ENCODE measurements at places on chromosomes 2 and 18.

DNA sequence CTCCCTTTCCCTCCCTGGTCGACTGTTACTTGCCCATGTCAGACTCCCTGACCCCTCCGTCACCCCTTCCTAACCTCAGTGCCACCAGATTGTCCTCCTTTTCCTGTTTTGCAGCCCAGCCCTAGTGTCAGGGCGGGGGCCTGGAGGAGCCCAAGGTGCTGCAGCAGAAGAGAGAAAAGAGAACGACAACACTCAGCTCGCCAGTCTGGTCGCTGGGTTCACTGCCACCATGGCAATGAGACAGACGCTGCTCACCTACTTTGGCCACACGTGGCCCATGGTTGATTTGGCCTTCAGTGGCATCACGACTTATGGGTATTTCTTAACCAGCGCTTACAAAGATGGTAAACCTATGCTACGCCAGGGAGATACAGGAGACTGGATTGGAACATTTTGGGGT lies 108.4 kb upstream of the RMDN2 start:
- no peak for DNase-seq

DNA sequence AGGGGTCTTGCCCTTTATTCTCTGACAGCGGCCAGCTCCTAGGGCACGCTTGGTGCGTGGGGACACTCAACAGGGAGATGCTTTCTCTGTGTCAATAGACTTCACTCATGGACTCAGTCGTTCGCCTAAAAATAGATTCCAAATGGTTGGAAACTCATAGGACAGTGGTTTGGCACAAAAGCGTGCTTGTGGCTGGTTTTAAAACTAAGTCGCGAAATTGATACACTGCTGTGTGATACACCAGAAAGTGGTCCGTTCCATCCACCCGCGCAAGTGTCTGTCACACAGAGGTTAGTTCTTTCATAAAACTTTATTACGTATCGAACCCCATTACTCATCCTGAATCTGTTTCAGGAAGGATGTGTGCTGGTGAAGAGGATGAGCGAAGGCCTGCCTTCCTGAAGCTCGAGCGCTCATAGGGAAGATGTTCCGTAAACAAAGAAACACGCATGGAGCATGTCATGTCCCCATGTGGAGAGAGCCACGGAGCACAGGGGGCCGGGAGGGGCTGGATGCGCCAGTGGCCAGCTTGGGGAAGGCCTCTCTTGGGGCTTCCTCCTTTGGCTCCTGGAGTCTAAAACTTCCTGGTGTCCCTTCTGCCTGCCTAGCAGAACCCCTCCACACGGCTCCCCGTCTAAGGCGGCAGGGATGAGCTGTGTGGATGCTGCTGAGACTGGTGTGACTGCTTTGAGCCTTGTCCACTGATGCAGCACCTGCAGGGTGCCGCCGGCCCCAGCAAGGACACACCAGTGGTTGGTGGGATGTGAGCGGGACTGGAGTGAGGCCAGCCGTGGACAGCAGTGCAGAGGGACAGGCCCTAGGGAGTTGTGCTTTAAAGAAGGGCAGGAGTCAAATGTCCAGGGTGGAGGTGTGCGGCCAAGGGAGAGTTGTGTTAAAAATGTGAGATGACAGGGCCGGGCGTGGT lies 207.2 kb downstream of the GBX2 start:
- DNase-seq = no peak

- DNase-seq = no peak
Measured at GRCh38 chr18:79738581-79739439, 58.9 kb upstream of the KCNG2 start.

- no peak for DNase-seq
Measured at GRCh38 chr2:9657731-9658130, 26.9 kb upstream of the YWHAQ start.

GRCh38 chr18:6055711-6056110 lies 160.4 kb upstream of the TMEM200C start:
- DNase-seq = no peak

- DNase-seq = no peak
Measured at GRCh38 chr18:1848716-1849115, 722.6 kb downstream of the METTL4 start.

DNA sequence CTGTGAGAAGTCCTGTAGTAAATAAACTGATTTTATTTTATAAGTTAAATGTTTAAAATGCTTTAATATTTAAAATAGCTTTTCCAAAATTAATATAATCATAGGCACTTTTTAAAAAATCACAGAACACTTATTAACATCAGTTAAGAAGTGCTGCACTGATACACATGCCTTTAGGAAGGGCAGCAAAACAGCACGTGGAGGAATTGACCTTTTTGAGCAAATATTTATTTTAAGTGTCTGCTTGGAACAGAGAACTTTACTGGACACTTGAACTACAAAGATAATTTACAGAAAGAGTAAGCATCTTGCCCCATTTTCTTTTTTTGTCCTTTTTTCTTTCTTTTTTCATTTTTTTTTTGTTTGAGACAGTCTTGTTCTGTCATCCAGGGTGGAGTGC lies 87.7 kb upstream of the NARS1 start:
- DNase-seq = no peak

DNA sequence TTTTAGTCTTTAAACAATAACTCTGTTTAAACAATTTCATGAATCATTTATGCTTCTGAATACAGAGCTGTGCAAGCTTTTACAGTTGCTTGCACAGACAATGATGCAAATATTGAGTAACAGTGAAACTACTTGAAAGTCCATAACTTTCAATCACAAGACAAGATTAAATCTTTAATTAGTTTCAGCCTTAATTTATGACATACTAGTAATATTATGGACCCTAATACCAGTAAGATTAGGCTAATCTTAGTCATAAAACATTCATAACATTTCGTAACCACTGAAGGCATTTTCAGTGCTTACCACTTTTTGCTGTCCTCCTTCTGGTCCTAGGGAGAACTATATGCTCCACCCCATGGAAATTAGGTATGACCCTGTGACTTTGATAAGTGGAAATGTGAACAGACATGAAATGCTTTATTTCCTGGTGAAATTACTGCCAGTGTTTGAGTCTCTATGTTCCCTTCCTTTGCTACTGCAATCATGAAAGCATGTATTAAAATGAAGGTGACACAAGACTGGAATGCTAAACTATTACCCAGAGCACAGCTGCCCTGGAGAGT lies 1.8 kb upstream of the COBLL1 start:
- DNase-seq = no peak

GRCh38 chr2:35033748-35034147 lies 1321.8 kb upstream of the CRIM1 start:
- no peak for DNase-seq

DNA sequence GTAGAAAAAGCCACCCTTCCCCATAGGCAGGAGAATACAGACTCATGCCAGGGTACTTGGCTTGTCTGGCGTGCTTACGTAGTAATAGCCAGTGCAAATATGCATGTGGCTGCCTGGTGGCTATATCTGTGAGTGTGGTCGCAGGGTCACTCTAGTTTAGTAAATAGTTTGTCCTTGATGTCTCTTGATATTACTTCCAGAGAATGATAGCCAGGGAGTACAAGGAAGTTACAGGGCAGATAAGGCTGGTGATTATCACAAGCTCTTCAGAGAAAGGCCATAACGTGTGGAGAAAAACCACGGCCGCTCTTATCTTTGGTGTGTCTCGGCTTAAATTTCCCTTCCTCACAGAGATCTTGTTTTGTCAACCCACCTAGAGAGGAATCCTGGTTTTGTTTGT lies 54.3 kb upstream of the SLC39A10 start:
- no peak for DNase-seq

DNA sequence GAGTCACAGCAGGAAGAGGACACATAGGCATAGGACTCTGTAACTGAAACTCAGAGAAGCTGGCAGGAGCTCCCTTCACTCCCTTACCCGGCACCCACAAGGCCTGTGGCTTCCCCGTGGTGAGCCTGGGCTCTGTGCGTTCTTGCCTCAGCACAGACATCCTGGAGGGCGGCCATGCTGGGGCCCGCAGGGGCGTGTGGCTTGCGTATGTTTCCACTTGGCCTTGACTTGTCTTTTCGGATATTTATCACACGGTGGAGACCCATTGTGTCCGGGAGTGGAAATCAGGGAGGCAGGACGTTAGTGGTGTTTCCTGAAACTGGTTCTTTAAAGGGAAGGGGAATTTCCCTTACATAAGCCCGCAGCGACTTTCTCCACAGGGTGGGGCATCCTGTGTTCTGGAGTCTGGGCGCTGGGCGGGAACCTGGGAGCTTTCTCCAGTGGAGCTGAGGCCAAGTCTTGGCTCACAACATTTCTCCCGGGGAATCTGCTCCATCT lies 49.9 kb upstream of the EML6 start:
- DNase-seq = no peak

GRCh38 chr2:203730076-203730729 lies 23.8 kb downstream of the CD28 start:
- no peak for DNase-seq

DNA sequence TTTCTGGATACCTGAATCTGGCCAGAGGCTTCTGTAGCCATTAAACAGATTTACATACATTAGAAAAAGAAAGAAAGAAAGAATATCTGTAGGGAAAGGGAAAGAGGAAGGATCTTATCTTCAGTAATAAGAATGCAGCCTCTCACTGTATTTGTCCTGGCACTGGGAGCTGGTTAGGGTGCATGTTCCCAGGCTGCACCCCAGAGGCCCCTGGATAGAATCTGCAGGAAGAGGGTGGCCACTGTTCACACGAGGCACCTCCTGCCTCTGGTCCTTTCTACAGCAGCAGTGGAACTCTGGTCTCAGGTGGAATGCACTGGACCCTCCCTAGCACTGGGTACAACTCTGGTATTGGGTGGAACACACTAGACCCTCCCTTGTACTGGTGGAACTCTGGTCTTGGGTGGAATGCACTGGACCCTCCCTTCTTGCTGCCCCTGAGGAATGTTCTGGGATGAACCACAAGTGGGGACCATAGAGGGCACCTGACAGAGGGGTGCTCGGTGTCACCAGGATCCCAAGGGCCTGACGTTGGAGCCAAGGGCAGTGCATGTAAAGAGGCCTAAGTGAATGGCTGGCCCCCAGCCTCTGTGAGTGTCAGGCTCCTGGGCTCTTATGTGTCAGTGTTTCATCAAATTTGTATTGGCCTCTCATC lies 27.4 kb upstream of the PXDN start:
- DNase-seq = no peak

GRCh38 chr18:5582076-5582475 lies 38.3 kb upstream of the EPB41L3 start:
- no peak for DNase-seq

DNA sequence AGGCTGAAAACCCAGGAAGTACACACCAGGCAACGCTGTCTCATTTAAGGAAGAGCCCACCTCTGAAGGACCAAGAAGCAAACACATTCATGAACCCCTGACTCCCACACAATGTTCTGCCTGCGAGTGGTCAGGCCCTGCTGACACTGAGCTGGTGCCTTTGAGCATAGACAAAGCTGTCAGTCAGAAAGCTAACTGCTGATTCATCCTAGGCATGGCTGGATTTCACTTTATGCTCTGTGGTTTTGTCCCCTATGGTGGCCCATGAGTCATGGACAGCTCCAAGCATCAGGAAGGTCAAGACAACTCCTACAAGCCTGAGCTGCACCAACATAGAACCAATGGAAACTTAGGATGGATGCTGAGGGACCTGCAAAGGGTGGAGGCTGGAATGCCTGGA lies 78.9 kb downstream of the UXS1 start:
- DNase-seq = no peak

GRCh38 chr2:155846259-155846658 lies 486.3 kb downstream of the NR4A2 start:
- no peak for DNase-seq

DNA sequence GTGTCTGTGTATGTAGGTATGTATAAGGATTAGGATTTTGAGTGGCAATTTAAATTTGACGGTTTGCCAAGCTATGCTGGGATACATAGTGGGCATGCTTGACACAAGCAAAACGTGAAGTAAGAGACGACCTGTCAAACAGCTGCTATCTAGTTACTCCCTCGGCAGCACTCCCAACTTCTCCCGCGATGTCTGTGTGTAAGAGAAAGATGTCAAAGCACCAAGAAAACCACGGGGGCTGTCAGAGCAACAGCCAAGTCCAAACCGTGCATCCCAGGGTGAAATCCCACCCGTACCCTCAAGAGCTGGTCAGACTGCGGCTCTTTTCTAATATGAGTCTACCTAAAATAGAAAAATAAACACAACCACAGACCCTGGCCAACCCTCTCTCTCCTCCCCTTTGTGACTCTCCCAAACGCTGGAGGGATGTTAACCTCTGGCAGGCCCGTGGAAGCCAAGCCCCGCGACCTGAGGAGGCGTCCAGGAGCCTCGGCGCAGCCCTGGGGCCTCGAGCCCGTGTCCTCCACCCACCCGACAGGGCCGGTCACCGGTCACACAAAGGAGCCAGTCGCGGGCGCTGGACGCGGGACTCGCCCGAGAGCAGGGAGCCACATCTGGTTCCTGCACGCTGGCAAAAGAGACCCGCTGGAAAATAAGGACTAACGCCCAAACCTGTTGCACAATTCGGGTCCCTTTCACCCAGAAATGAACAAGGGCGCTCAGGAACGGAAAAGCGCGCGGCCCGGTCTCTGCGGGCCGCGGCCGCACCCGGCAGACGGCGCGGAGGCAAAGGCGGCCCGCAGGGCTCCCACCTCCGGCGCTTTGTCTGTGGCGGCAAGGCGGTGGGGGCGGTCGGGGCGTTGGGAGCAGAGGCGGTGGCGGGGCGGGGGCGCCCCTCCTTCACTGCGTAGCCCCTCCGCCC lies 925 bp downstream of the SESTD1 start:
- peak; percentile 60 for DNase-seq

DNA sequence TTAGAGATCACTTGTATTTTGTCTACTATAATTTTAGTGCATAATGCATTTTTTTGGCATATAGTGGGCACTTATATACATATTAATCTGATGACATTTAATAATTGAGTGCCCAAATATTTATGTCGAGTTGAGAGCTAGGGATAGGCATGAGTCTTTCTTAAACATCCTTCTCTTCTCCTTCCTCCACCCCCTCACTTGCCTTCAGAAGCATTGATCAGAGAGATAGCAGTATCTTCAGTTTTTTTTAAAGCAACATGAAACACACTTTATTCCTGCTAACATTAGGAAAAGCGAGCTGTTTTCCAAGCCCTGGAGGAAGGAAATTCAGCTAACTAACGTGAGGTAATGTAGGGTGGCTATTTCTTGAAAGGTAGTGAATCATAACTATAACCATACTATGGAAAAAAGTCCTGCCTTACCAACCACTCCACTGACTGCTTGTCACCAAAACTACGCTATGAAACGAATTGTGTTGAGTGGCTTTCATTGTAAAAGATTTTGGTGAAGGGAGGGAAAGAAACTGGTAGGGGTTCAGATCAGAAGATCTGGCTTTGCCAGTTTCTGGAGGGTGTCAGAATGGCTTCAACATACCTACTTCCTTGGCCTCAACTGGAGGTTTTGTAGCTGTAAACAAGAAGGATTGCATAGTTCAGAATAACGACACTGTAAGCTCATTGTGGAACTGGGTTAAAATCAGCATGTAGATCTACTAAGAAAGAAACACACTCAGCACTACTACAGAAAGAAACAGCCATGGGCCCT lies 2.3 kb upstream of the ITGA4 start:
- DNase-seq = no peak

- DNase-seq = no peak
Measured at GRCh38 chr2:175205523-175205922, 24.0 kb upstream of the ATP5MC3 start.

DNA sequence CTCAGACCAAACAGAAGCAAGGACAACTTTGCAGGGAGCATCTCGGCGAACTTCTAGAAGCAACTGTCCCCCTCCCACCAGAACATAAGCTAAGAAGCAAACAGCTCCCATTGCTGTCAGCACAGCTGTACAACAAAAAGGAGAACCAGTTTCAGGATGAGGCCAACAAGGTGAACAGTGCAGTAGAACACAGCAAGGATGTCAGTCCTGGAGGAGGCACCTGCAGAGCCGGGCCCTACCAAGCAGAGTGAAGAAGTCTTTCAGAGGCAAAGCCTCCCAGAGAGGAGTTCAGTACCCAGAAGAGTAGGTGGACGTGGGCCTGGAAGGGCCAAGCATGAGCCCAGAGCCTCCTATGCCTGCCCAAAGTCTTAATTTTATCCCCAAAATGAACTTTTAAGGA lies 1.0 kb downstream of the PASK start:
- no peak for DNase-seq

All from NCI-H1694 (cell line).